Occipital lobe (tissue), 3 donors: ENCODE measurements at places on chromosomes 2 and 18.

GRCh38 chr2:201774546-201774945 lies 6.2 kb downstream of the ALS2 start:
- DNase-seq = no peak

DNA sequence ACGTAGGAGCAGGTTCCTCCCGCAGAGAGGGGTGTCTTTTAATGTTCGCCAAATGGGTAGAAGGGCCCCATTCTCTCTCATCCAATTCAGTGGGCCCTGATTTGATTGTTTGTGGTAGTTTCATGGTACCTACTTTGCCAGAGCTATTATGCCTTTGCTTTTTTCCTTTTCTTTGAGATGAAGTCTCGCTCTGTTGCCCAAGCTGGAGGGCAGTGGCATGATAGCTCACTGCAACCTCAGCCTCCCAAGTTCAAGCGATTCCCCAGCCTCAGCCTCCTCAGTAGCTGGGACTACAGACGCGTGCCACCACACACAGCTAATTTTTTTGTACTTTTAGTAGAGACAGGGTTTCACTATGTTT lies 59.7 kb downstream of the DDX1 start:
- no peak for DNase-seq

DNA sequence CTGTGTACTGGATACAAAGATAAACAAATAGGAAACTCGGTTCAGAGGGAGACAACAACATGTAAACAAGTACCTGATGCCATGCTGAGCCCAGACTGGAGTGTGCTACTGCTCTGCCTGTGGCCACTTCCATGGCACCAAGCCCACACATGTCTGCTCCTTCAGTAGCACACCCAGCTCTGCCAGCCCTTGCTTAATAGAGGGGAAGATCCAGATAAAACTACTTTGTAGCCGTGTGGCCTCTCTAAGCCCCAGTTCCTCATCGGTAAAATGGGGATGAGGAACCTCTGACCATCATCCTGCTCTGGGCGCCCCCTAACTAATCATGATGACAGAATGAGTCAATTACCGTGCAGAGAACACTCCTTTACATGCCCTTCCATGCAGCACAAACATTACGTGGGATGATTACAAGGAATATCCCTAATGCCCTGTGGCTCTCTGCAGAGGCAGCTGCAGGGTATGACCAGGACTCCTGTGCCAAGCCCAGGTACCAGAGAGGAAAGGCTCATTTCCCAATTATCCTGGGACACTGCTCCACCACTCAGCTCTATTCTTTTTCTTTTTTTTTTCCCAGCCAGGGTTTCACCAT lies 34.9 kb downstream of the DNMT3A start:
- DNase-seq = no peak

DNA sequence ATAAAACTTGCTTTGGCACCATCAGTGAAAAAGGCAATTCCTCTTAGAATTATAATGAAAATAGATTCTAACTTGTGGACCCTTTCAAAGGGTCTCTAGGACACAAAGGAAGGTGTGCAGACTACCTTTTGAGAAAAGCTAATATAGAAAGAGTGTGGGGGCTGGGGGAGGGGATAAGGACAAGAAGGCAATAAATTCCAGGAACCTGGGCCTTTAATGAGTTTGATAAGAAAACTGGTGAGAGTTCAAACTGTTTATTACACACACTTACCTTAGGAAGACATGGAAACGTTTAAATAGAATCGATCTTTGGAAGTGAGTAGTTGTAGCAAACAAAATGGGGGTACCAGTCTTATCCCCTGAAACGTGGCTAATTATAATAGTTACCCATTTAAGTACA lies 39.6 kb upstream of the PGAP1 start:
- DNase-seq = no peak

DNA sequence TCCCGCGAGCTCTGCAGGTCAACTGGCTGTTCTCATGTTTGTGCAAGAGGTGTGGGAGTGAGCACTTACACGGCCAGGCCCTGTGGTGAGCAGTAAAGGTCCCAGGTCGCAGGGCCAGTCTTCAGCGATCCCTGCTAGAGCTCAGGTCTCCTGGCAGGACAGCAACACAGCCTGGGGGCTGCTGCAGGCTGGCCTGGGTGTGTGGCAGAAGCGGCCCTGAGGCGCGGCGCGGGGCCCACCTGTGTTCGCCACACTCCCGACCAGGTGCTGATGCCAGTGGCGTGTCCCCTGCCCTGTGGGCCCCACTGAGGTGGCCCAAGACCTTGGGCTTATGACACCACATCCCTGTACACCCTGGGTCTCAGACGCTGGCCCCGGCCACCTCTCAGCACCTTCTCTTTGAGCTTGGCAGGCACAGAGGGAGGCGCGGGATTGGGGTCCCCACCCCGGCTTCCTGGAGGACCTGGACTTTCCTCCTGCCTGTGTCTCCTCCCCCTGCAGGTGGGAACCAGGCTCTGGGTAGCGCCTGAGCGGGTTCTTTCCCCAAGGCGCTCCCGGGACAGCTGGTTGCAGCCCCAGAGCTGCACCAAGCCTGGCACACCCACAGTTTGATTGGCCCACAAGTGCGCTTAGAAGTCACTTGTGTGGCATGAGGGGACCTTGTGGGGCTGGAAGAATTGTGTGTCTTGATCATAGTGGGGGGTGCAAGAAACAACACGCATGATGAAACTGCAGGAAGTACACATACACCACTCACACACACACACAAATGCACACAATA lies 59.2 kb downstream of the TWIST2 start:
- no peak for DNase-seq

DNA sequence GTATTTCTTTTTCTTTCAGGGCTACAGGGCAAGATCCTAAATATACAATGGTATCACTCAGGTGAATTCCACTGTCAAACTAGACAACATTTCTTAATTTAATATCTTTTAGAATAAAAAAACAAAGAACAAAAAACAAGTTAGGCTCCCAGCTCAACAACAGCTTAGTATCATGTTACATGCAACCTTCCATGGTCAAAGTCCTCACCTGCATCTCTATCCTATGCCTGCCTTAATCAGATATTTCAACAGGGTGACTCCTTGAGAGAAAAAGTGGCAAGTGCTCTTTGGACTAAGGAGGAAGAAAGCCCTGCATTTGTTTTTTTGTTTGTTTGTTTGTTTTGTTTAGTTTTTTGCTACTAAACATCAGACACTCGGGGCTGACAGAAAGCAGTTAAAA lies 50.2 kb downstream of the WDFY1 start:
- DNase-seq = no peak

GRCh38 chr2:28747714-28748113 lies 3.9 kb upstream of the PPP1CB start:
- DNase-seq = no peak

GRCh38 chr18:55998071-55998522 lies 410.1 kb upstream of the TCF4 start:
- peak; percentile 58 for DNase-seq

DNA sequence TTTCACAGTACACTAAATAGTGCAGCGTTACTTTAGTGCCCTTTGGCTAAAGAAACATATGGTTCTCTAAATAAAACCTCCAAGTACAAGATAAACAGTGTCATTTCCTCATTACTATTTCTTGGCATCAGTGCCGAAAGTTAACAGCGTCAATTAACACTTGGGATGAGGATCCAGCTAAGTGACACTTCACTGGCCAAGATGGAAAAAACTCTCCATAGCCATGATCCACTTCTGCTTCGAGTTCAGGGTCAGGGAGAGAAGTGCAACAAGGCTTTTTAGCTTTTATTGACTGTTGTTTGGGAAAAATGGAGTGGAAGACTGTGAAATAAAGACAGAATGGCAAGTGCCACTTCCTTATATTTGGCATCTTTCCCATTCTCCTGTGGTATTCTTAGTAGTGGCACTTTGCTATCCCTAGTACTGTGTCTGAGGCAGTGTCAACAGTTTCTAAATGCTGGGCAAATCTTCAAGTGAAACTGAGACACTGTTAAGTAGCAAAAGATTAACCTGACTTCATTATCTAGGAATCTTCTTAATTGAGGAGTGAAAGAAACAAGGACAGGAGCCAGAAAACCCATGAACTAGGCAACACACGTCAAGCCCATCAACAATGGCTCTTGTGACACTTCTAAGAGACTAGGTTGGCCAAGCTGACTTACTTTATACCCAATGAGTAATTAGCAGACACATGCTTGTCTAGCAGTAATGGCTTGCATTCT lies 222.5 kb upstream of the SESTD1 start:
- no peak for DNase-seq
